ENCODE measurements at places on chromosomes 7 and 10.

GRCh38 chr7:41893656-41894055 is 190.8 kb upstream of the INHBA start:
- DNase-seq: no peak

DNA sequence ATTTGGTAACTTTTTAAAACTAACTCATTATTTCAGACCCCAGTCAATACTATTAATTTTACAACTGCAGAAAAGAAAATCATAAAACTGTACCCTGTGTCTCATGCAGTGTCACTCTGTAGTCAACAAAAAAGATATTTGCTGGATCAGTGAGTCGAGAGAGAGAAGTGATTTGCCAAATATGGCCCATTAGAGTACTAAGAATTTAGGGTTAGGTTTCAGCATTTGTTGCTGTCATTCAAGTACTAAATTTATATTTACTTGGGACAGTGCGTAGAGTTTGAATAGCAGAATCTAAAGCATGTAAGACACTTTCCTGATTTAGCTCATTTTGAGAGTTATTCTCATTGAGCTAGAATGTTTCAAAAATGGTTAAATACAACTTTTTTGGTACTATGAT is 38.9 kb downstream of the CACNA2D1 start:
- no peak for DNase-seq

- DNase-seq: no peak
Measured at GRCh38 chr7:35802649-35803048, 1.8 kb downstream of the SEPTIN7 start.

DNA sequence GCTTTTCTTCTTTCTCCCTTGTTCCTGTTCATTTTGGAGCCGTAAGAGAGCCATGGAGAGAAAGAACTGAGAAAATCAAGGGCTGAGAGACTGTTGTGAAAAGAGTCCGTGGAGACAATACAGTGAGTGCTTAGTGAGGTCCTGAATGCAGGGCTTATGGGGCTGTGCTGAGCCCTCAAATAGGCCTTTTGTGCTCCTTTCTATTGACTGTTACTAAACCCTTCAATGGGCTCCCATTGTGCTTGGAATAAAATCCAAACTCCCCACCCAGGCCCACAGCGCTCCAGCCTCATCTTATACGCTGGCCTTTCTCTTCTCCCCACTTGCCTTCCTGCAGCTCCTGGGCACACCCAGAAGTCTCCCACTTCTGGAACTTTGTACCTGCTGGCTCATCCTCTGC is 243.1 kb upstream of the HABP2 start:
- DNase-seq: no peak

DNA sequence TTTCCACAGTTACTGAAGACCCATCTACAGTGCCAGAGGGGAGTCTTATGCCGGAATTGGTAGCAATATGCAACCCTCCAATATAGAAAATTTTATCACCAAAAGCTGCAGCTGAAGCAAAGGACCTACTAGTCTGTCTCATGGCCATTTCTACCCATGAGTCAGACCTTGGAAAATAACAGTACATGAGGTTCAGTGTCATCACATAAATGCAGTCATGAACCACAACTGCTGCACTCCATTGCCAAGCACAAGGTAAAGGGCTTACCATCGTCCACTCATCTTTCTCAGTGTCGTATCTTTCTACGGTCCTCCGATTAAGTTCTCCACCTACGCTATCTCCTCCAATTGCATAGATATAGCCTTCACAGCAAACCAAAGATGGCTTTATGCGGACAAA is 21.8 kb downstream of the KBTBD2 start:
- no peak for DNase-seq

Data from left renal pelvis (tissue), 4 donors.